ENCODE measurements at places on chromosomes 11 and 22. TPM values are rescaled to one million over a fixed set of nuclear protein-coding genes. Genes with fewer than 3 reads are reported as not detected.

The C22orf15 gene
- polyA plus RNA-seq = 0.23 TPM

The PACSIN3 gene
- 148 TPM for polyA plus RNA-seq

The SLC22A8 gene
- polyA plus RNA-seq = not detected

The LRRC74B gene
- 0.17 TPM for polyA plus RNA-seq

The NXPE2 gene
- not detected for polyA plus RNA-seq

The CRYBB2 gene
- polyA plus RNA-seq = 0.30 TPM

The CCND1 gene
- polyA plus RNA-seq = 88.0 TPM

The IL17REL gene
- not detected for polyA plus RNA-seq

The OR2AG2 gene
- polyA plus RNA-seq = not detected

The CDC42BPG gene
- polyA plus RNA-seq = 0.69 TPM

The VPREB1 gene
- not detected for polyA plus RNA-seq

The XRRA1 gene
- 5.6 TPM for polyA plus RNA-seq

The MYRF gene
- polyA plus RNA-seq = 0.61 TPM

The MUC2 gene
- polyA plus RNA-seq = 0.11 TPM

The TP53AIP1 gene
- polyA plus RNA-seq = 2.4 TPM

The PHF5A gene
- polyA plus RNA-seq = 46.9 TPM

The DAGLA gene
- 3.8 TPM for polyA plus RNA-seq

The CD3E gene
- 2.7 TPM for polyA plus RNA-seq

The ARHGAP42 gene
- polyA plus RNA-seq = 12.7 TPM

The SULT4A1 gene
- polyA plus RNA-seq = 1.8 TPM

The SPTBN2 gene
- 15.0 TPM for polyA plus RNA-seq

The RBMXL2 gene
- not detected for polyA plus RNA-seq

The TBX10 gene
- not detected for polyA plus RNA-seq

The INS gene
- not detected for polyA plus RNA-seq

The FANCF gene
- polyA plus RNA-seq = 5.2 TPM

The TXNRD2 gene
- polyA plus RNA-seq = 16.6 TPM

The CTSW gene
- polyA plus RNA-seq = 1.8 TPM

The PHLDA2 gene
- 2.4 TPM for polyA plus RNA-seq

The CYTH4 gene
- polyA plus RNA-seq = 4.9 TPM

The PATE2 gene
- polyA plus RNA-seq = 0.11 TPM

The ARHGAP32 gene
- polyA plus RNA-seq = 20.7 TPM

The PPP6R3 gene
- polyA plus RNA-seq = 49.0 TPM

The ZNF195 gene
- 15.4 TPM for polyA plus RNA-seq

The ZNF202 gene
- polyA plus RNA-seq = 28.5 TPM

Measured in muscle of arm (tissue), 14 donors.